ENCODE measurements at places on chromosomes 3 and 15.

DNA sequence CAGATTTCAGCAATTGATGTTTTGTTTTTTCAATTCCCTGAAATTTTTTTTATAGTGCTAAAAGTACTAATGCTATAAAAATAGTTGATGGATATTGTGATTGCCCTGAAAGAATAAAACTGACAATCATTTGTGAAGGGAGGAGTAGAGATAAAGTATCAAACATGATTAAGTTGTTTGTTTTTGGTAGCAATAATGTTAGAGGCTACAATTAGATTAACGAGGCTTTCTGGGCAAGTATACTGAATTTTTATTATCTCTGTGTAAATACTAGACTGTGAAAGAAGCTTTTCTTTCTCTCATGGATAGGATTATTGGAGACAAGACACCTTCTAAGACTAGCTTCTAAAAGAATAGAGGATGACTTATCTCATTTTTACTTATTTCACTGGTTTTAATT, 15.6 kb downstream of the NR1D2 start:
- no peak for DNase-seq

GRCh38 chr3:79515072-79515471, 252.7 kb downstream of the ROBO1 start:
- no peak for DNase-seq

DNA sequence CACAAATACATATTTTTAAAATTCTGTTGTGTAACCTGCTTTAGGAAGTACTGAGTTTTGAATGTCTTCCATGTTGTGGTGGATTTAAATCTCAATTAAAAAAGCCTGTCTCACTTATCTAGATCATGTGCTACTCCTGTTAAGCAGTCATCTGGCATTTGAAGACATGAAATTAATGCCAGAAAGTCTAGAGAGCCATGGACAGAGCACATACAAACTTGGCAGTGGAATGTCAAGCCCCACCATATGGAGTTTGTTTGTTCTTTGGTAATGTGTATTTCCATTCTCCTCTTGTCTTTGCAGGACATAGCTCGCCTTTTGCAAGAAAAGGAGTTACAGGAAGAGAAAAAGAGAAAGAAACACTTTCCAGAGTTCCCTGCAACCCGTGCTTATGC, 39.3 kb upstream of the UTS2B start:
- DNase-seq = no peak

DNA sequence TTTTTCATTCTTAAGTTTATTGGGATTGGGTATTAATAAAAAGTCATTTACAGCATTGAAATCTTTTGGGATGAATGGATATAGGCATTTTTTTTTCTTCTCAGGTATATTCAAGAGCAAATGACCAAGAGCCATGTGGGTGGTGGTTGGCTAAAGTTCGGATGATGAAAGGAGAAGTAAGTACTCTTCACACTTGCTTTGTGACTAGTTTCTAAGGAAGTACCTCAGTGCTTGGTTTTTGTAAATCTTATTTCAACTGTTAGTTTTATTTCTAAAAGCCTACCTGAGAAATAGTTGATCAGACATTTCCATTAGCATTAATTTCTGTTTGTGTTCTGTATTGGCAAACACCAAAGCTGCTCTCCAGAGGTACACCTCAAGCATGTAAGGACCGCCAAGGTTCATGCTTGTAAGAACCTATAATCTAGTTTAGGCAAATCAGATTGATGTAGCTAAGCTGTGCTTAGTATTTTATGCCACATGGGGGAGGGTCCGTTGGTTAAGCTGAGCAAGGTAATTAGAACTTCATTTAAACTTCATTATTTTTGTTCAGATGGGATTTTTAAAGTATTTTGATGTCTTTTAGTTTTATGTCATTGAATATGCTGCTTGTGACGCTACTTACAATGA, 35.4 kb downstream of the FXR1 start:
- no peak for DNase-seq

DNA sequence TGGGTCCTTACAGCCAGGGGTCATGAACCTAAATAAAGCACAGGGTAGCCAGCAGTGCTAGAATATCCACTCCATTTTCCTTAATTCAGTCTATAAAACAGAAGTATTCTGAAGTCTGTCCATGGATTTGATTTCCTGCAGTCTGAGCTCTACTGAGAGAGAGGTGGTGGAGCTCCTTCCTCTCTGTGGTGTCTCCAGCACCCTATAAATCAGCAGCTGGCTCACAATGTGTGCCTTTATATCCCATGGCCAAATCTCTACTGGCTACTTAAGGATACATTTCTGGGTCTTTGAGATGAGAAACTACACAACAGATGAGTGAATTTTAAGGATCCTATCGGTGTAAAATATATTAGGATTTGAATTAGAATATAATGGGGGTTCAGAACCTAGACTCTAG, 339.9 kb upstream of the RBMS3 start:
- no peak for DNase-seq

DNA sequence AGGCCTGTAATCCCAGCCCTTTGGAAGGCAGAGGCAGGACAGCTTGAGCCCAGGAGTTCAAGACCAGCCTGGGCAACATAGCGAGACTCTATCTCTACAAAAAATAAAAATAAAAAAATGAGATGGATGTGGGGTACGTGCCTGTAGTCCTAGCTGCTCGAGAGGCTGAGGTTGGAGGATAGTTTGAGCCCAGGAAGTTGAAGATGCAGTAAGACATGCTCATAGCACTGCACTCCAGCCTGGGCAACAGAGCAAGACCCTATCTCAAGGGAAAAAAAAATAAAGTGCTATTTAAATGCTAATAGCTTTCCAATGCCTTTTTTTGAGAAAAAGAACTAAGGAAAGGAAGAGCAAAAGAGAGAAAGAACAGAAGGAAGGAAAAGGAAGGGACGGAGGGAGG, 94.5 kb downstream of the MAGI1 start:
- DNase-seq = no peak

DNA sequence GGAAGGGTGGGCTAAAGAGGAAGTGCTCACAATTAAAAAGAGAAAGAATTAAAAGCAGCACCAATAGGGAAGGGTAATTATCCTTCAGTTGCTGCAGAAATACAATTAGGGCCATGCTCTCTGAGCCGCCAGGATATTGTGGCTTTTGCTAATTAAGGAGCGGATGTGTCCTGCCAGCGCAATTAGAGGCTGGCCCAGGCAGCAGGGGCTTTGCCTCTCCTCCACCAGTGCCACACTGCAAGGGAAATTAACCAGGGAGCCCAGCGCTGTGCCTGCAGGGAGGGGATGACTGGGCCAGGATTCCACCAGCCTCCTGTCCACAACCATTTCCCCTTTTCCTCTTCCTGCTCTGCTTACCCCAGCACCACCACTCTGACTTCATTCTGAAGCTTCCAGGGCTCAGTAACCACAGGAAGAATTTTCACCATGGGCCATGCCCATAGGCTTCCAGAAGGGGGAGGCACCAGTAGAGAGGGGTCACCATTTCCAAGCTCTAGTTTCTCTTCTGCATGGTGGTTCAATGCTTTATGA, 10.4 kb upstream of the AEN start:
- DNase-seq = no peak

- DNase-seq = no peak
Measured at GRCh38 chr15:62509395-62509958, 344.4 kb upstream of the C2CD4B start.

- no peak for DNase-seq
Measured at GRCh38 chr3:29515451-29515850, 234.6 kb downstream of the RBMS3 start.

- no peak for DNase-seq
Measured at GRCh38 chr3:169546368-169546767, 117.1 kb downstream of the MECOM start.

- DNase-seq = no peak
Measured at GRCh38 chr3:152206243-152206760, 62.4 kb upstream of the MBNL1 start.

DNA sequence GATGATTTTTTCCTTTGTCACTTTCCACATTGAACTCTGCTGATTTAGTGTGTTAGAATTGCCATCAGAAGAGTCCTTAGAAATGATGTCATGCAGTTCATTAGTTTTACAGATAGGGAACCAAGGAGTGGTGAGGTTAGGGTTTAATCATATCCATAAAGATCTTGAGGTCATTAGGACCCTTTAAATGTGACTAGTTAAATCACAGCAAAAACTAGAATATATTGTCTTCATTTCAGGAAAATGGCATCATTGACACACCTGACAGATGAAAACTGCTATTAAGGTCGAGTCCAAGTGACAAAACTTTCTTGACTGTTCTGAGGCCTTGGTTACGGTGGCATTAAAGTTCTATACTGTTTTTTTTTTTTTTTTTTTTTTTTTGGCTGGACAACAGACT, 50.5 kb downstream of the MBNL1 start:
- DNase-seq = no peak

DNA sequence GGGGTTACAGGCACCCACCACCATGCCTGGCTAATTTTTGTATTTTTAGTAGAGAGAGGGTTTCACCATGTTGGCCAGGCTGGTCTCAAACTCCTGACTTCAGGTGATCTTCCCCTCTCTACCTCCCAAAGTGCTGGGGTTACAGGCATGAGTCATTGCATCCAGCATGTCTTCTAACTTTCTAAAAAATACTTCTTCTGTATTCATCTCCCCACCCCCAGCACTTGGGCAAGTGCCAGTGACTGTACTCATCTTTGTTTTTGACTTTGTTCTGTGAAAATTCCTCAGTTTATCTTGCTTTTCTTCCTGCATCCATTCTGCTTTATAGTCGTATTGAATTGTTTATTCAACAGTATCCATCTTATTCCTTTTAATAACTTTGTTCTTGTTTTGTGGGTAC, 47.6 kb downstream of the ARIH1 start:
- no peak for DNase-seq

DNA sequence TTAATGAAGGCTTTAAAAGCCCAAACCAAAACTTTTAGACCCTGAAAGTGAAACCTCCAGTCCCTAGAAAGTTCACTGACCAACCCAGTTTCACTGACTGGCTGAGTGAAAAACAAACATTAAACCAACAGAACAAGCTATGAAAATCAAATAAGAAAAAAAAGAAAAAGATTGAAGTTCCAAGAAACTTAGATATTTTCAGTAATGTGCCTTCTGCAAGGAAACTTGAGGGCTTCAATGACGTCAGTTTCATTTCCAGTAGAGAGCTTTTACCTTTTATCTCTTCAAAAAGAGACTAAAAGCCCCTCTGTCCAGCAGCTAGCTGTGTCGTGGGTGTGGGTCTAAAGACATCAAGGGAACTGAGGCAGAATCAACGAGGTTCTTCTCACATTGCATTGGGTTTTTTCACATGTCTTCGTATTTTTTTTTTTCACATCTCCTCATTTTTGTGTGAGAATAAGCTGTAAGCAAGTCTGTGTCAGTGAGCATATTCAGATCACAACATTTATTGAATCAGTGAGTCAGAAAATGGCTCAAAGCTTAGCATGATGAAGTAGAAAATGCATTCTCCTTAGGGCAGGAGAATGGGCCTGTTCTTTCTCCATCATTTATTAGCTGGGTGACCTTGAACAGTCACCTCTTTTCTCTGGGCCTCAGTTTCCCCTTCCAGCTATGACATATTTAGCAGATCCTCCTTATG, 54.8 kb upstream of the BCL6 start:
- DNase-seq = no peak

DNA sequence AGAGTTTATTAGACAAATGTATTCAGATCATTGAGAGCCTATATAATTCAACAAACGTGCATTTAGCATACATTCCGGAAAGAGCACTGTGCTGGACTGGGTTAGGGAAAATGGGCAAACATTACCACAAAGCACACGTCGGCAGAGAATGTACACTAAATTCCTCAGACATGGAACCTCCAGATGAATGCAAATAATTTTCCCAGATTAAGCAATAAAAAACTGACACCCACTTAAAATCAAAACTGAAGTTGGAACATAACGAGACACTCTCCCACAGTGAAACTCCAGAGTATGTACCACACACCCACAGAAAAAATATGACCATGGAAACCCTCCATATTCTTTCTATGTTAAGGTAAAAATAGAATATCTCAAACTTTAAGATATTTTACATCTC, 4.8 kb downstream of the SECISBP2L start:
- no peak for DNase-seq

DNA sequence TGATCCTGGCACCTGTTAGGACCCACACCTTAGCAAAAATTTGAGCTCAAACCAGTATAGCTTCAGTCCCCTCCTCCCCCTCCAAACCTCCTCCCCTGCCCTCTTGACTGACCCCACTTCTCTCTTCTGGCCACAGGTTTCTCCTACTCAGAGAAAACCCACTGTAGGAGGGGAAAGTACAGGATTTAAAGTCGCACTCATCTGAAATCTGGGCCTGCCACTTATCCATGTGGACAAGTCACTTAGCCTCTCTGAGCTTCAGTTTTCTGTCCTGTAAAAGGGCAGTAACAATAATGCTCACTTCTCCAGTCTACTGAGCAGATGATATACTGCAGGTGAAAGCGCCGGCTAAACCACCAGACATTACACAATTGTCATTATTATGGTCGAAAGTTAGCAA, 142.7 kb downstream of the MEGF11 start:
- DNase-seq = no peak

DNA sequence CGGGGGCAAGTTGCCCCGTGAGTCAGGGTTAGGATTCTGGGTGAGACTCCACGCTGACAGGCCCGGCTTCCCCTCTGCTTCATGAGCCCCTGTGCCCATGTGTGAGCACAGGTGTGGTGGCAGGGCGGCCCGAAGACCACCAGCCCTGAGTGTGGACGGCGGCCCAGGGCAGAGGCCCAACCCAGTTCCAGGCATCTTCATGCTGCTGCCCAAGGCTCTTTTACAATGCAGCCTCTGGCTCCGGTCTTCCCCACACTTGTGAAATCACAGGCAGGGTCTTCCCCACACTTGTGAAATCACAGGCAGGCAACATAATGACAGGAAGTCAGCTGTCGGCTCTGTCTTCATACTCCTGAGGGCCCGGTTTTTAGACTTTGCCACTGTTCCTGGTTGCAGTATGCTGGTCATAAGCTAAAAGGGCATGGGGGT, 78.8 kb downstream of the AAGAB start:
- DNase-seq = no peak

GRCh38 chr3:126087552-126088175, 3.7 kb upstream of the SLC41A3 start:
- DNase-seq = no peak

- DNase-seq = peak; percentile 83
Measured at GRCh38 chr15:98727115-98728040, 79.0 kb downstream of the IGF1R start.

DNA sequence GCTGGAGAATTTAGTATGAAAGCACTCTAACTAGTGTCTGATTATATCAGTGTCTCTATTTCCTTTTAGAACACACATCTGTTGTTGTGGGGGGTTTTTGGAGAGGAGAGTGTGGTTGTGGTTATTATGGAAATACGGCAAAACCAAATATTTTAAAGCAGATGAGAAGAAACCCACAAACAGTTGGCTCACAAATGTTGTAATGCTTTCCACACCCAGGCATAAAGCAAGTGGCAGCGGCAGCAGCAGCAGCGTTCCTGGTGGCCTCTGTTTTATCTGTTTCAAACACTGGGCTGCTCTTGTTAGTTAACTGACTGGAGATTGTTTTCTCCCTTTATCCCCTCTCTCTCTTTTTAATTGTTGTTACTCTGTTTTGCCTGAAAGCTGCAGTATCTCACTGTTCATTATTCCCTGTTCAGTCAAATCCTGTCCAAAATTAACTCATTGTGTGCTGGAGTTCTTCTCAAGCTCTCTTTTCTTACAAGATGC, 1045.5 kb upstream of the NR2F2 start:
- DNase-seq = no peak

GRCh38 chr3:28924744-28925360, 356.0 kb upstream of the RBMS3 start:
- DNase-seq = no peak

- DNase-seq = no peak
Measured at GRCh38 chr3:73419942-73420341, 204.8 kb downstream of the PDZRN3 start.
